ENCODE measurements at places on chromosomes 4 and X.

DNA sequence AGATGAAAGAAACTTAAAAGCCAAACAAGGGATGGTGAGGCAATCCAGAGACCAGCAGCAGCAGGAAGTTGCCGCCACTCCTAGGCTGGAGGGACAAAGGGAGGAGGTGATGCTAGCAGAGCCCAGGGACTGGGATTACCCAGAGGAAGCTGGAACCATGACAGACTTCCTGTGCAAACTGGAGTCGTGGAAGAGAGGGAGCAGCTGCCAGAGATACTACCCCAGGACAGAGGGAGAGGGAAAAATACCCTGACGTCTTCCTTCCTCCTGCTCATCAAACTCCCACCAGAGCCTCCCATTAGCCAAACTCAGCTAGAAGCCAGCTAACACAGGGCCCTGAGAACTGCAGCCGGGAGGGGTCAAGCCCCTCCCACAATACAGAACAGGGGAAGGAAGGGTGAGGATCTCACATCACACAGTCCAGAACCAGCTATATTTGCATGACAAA lies 101.2 kb upstream of the KLF3 start:
- peak; percentile 7 for DNase-seq

- DNase-seq: no peak
These were observed 33.1 kb downstream of the FTHL17 start for GRCh38 chrX:31038575-31039326.

DNA sequence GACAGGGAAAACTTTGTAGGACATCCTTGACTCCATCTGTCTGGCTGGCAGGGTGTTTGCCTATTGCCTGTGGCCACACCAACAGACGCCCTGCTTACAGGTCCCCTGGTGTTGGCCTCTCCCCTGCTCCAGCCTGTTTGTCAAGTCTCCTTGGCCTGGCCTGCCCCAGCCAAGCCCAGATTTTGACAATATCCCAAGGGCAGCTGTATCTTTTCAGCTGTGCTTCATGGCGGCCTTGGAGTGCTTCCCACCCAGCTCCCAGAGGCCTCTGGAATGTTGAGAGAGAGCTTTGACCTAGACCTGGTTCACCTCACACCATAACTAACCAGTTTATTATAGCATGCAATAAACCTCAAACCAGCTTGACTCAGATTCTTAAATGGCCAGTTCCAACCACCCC lies 204.0 kb upstream of the NHS start:
- no peak for DNase-seq

DNA sequence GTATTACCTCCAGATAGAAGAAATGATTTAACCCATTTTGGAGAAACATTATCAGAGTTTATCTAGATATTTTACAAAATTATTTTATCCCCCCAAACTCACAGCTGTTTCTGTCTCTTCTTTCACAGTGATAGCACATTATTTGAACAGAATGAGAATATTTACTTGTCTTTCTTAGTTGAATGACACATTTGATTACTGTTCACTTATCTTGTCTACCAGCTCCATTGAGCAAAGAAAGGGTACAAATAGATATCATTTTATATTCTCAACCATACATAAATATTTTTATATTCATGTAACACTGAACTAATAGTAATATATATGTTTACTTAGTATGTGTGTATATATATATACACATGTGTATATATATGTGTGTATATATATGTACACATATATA lies 364.2 kb downstream of the GALNTL6 start:
- no peak for DNase-seq

GRCh38 chr4:105147016-105147552 lies 408 bp downstream of the TET2 start:
- no peak for DNase-seq

DNA sequence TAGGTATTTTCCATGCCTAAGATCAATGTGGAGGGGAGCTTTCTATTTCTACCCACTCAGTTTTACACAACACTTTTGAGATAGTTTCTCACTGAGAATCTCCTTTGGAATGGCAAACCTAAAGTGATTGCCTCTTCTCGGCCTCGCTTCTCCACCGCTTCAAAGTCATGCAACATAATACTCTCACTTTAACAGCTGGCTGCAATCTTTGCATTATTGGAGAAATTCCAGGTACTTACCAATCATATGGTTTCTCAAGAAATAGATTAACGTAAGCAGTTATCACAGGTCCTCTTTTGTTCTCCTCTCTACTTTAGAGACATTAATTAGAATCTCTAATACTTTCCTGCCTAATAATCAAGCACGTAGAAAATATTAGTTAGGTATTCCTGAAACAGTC lies 3.7 kb upstream of the IL13RA2 start:
- DNase-seq: no peak

DNA sequence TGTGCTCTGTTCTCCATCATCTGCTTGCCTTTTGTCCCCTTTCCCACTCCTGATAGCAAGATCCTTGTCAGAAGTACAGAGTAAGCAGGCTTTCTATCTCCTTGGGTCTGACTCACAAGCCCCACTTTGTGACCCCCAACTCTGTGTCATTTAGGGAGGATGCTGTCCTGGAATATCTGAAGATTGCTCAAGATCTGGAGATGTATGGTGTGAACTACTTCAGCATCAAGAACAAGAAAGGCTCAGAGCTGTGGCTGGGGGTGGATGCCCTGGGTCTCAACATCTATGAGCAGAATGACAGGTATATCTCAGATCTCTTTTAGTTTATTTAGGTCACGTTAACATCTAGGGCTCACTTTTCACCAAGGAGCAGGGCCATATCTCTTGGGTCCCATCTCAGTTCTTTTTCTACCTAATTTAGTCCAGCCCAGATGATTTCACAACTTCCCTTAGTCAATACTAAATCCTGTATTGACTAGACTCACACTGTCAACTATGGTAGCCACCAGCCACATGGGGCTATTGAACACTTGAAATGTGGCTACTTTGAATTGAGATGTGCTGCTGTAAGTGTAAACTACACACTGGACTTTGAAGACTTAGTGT lies 64.3 kb downstream of the MSN start:
- no peak for DNase-seq

DNA sequence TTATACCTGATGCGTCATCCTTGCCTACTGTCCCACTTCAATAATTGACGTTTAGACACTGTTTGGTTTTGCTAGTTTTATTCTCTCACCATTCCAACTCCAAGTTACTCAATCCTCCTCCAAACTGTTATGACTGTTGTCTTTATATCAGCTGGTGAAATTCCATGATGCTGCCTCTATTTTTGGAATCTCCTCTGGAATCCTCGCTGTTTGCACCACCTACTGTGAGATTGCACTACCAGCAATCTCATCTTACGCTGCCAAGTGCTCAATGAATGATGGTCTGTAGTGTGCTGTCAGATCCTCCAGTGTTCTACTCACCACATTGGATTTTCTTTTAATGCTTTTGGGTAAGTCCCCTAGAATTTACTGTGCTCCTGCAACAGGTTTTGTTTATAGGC lies 13.2 kb upstream of the PCDH18 start:
- DNase-seq: no peak

DNA sequence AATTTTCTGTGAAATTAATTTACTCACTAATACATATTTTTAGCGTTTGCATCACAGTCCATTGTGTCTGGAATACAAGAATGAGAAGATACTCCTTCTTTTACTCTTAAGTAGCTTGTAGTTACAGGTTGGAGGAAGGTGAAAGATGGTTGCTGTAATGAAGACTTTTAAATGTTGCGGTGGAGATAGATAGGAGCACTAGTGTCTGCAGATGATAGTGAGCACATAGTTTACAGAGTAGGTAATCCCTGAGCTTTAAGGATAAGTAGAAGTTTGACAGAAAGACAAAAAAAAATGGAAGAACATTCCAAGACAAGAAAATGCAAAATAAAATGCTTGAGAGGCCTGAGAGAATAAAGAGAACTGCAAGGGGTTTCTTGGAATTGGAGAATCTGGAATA lies 5.4 kb upstream of the SLC39A8 start:
- DNase-seq: no peak

- no peak for DNase-seq
These were observed 388.2 kb downstream of the MAGEE1 start for GRCh38 chrX:76815754-76816153.

- DNase-seq: no peak
These were observed 145.4 kb downstream of the FNIP2 start for GRCh38 chr4:158914218-158914617.

DNA sequence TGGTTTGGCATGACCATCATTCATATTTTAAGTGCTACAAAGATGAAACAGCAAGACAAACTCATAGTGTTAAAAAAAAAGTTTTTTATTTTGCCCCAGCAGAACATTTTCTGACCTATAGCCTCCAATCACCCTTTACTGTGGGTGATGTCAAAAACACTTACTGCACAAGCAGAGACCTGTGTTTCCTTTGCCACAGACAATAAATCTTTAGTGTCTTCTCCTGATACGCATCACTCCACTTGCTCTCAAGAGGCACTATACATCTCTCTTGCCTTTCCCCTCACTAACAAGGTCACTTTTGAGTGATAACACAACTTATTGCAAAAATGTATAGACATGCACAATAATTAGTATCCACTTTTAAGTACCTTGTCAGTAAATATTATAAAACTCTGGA lies 125.6 kb downstream of the ANTXR2 start:
- no peak for DNase-seq

GRCh38 chrX:134679644-134680043 lies 21.4 kb upstream of the PLAC1 start:
- DNase-seq: no peak

DNA sequence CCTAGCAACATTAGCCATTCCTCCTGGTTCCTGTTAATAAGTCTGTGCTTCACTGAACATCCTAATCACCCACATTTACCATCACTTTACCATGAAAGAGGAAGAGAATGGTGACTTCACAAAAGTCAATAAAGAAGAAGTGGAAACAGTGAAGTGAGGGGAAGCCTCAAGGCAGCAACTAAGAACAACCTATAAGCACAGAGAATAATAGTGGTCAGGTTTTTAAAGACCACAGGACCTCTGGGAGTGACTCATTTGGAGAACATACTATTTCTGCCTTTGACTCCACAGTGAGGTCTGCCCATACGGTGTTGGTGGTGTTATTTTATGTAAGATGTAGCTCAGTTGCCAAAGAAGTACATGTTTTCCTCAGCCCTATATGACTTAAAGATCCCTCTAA lies 86.0 kb upstream of the TET2 start:
- DNase-seq: no peak

DNA sequence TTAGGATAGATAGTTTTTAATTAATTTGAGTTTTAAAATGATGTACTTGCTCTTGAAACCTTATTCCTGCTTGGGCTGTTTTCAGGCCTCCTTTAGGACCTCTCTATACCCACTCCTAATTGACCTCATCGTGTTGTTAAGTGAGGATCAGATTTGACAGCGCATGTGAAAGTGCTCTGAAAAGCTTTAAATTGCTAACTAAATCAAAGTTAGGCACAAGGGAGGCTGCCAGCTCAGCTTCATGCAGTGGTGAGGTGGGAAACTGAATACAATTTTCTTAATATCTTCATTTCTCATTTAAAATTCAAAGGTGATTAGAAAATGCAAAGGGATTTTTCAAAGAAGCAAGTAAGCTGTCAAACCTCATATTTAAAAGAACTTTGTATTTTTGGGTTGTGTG lies 20.0 kb downstream of the FHDC1 start:
- DNase-seq: no peak

Measured in gastrocnemius medialis (tissue), 4 donors.